ENCODE measurements at places on chromosomes 12 and 14.

- DNase-seq: no peak
These were observed 32.6 kb downstream of the PAPLN start for GRCh38 chr14:73269729-73270531.

- DNase-seq: no peak
These were observed 323.8 kb downstream of the RAD51B start for GRCh38 chr14:68143341-68143841.

DNA sequence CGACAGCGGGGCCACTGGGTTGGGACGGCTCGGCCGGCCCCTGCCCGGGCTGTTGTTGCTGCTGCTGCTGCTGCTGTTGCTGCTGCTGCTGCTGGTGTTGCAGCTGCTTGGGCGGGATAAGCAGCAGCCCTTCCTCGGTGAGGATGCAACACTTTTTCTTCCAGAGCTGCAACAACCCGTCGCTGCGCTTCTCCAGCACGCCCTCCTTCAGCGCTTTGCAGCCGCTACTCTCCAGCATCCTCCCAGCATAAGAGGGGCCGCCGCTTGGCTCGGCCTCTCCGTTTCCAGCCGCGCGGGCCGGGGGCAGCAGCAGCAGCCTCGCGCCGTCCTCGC, 529 bp downstream of the PHLDA1 start:
- peak; percentile 21 for DNase-seq

DNA sequence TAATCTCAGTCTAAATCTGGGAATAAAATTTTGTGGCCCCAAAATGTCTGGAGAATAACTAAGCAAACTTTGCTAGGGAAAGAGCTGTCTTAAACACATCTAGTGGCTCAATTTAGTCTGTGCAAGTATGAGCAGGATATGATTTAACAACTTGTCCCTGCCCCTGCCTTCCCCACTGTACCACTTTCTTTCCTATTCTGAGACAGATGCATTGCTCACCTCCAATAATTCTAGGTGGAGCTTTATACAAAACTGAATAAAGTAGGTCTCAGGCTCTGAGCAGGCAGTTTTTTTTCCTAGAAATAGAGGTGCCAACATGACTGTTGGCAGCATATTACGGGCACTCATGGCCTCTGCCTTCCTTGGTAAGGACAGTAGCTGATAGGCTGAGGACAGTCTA, 412.1 kb downstream of the DAD1 start:
- DNase-seq: no peak

DNA sequence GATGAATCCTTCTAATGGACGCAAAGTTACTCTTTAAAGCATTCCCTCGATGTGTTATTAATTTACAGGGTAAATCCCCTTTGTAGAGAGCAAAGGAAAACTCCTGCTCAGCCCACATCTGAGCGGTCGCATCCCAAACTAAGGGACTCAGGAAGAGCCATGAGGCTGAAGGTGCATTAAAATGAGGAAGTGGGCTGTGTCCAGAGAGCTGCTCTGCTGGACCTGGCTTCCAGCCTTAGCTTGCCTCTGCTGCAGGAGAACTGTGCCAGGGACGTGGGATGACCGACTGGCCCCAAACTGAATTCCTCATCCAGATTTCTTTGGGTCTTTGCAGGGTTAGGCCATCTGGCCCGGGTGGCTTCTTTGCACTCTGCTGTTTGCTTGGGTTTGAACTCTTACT, 88.3 kb downstream of the FBXW8 start:
- DNase-seq: no peak

DNA sequence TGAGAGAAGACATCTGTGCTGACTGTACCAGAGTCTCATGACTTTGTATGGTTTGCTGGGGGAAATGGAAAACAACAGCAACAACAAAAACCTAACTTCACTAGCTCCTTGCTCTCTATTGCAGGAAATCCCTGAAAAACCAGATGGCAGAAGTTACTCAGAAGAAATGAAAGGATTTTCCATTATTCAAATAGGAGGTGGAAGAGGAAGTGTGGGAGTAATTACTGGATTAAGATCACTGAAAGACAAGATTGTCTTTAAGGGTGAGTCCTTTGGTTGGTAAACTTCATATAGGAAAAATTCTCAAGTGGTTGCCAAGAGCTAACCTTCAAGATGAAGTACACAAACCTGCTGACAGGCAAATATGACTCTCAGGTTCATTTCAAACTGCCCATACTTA, 391.9 kb upstream of the ATP2B1 start:
- no peak for DNase-seq

- no peak for DNase-seq
These were observed 312.4 kb downstream of the TMEM121 start for GRCh38 chr14:105838591-105839424.

Data from stimulated activated CD4-positive, alpha-beta T cell treated with anti-CD3 and anti-CD28 coated beads, Interleukin-4, amount 100 ng/mL, for 24 hours (primary cell).